Stimulated activated CD4-positive, alpha-beta T cell treated with anti-CD3 and anti-CD28 coated beads, Interleukin-12 subunit alpha, Interleukin-12 subunit beta, amount 100 ng/mL, for 48 hours (primary cell): ENCODE measurements at places on chromosomes 7 and 10.

GRCh38 chr10:68231817-68232251, at the start of gene ATOH7:
Gene ATOH7 (minus strand): TSS chr10:68232113. CDS start chr10:68231677, 436 bp downstream.
- DNase-seq: no peak

DNA sequence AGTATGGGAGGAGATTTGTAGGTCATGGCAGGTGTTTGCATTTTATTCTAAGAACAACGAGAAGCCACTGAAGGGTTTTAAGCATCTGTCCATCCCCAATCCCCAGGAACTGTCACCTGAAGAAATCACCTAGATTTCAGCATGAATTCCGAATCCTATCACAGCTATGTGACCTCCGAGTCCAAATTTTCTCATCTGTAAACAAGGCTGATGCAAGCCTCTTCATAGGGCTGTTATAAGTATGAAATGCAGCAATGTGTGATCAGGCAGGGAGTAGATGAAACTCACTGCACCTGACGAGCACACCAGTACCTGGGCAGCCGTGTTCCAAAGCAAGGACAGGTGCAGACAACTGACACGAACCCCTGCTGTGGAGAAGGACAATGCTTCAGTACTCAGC, 14.0 kb downstream of the HABP2 start:
- DNase-seq: no peak

DNA sequence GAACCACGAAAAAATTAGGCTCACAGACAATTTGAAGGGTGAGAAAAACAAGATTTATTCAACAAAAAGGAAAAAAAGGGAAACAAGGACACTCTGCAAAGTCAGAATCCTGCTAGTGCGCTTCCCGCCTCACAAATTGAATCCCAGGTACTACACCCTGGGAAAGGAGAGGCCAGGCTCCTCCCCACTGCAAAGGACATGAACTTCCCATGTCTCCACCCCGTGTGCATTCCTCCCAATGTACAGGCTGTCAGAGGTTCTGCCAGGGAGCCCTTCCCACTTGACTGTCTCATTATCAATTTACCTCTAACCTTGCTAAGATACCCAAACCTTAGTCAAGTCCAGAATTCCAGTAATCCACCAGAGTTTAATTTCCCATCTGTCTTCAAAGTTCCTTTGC, 70.4 kb upstream of the CDK1 start:
- no peak for DNase-seq

- DNase-seq: no peak
These were observed 37.7 kb downstream of the LRMDA start for GRCh38 chr10:75469006-75469616.

GRCh38 chr10:3776796-3777571, 8.0 kb downstream of the KLF6 start:
- no peak for DNase-seq

DNA sequence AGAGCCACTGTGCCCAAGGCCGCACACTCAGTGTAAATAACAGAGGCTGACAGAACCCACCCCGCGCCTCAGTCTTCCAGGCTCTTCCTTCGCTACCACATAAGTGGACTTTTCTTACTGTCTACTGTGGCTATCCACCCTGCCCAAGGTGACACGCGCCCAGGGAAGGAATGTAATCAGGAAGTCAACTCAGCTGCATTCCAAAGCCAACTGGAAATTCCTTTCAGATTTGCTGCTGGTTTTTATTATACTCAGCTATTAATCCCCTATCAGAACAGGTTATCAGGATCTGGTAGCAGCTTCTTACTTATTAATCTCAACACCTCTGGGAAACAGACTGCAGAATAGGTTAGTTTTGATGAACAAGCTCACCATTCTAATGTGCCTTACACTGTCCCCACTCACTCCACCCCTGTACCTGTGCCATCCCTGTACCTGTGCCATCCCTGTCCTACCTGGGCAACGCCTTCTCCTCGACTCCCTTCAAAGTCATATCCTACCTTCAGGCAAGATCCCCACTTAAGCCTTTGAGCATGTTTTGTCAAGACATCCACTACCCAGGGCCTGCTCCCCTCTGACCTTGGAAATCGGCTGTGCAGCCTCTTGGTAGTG, 90.7 kb downstream of the NHLRC2 start:
- no peak for DNase-seq

DNA sequence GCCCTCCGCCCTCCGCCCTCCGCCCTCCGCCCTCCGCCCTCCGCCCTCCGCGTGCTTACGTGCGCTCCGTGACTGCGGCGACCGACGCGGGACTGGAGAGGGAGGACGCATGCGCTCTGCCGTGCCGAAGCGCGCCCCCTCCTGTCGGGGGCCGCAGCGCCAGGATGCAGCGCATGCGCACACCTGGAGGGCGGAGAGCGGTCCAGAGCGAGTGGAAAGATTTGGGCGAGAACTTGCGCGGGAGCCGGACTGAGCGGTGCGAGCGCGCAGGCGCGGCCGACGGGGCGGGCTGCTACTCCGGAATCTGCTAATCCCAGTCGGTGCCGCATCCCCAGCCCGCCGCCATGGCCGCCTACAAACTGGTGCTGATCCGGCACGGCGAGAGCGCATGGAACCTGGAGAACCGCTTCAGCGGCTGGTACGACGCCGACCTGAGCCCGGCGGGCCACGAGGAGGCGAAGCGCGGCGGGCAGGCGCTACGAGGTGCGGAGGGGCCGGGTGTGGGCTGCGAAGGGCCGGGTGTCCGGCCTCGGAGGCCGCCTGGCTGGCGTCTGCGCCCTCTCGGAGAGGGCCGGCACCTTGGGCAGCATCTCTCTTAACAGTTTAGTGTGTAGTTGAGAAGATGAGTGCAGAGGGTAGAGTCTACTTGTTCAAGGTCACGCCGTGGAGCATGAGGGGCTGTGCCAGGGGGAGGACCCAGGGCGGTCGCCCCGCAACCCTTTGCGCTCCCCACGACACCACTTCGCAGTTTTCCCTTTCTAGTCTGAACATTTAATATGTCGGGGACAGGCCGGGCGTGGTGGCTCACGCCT, at the start of gene PGAM1:
PGAM1 (plus strand) TSS at position 228 of the 812 bp plus-strand sequence; CDS start at position 345, 117 bp downstream.
- DNase-seq: peak; percentile 94

- no peak for DNase-seq
These were observed 35.2 kb downstream of the NPY start for GRCh38 chr7:24319209-24319608.

GRCh38 chr7:74625446-74625845, 32.1 kb upstream of the GTF2I start:
- no peak for DNase-seq

GRCh38 chr7:24926623-24927524, 53.1 kb downstream of the OSBPL3 start:
- no peak for DNase-seq

DNA sequence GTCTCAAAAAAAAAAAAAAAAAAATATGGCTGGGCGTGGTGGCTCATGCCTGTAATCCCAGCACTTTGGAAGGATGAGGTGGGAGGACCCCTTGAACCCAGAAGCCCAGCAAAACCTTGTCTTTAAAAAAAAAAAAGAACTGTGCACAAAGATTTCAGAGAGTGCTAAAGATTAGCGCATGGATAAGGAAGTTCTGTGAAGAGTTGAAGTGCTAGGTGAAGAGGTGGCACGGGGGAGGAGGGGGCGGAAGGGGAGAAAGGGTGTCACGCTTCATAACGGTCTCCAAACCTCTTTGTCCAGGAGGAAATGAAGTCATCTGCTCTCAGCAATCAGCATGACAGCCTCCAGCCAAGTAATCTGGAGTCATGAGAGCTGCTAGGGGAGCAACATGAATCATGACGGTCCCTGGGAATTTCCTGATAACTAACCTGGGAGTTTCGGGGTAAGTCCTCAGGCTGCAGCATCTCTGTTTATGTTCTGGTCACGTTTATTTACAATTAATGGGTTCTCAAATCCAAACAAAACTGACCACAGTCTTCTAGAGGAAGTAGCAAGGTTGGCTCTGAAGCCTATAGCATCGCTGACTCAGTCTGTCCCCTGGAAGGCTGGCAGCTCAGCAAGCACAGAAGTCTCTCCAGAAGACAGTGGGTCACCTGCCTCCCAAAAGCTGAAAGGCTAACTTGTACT, 1.9 kb upstream of the PLAU start:
- DNase-seq: no peak

GRCh38 chr7:118839515-118839914, 615.0 kb downstream of the ANKRD7 start:
- no peak for DNase-seq

GRCh38 chr7:137276189-137276588, 67.3 kb downstream of the PTN start:
- DNase-seq: no peak

DNA sequence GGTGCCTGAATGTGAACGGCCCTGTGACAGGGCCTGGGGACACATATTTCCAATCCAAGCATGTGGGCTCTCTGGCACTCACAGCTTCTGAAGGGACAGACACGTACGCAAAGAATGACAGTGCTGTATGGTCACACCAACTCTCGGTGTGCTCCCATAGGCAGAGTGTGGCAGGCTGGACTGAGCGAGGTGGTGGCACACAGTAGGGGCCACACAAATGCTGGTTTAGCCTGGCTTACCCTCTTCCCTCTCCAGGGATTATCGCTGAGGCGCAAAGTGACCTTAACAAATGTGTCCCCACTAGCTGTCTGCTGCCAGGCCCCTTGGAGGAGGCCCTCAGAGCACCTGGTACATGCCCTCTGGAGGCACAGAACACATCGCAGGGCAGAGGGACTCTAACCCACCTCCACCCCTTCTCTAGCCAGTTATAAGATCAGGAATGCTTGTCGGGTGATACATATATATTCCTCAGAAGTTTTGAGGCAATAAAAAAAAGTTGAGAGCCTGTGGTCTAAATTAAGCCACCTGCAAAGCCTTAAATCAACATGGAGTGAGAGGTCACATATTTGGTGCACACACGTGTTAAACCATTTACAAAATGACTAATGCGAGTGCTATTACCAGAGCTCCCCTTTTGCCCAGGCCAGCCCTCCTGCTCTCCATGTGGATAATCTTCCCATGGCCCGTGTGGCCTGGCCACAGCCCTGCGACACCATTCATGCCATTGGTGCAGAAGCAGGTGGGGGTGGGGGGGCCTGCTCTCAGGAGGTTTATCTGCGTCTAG, 262.8 kb upstream of the GRB10 start:
- DNase-seq: no peak

DNA sequence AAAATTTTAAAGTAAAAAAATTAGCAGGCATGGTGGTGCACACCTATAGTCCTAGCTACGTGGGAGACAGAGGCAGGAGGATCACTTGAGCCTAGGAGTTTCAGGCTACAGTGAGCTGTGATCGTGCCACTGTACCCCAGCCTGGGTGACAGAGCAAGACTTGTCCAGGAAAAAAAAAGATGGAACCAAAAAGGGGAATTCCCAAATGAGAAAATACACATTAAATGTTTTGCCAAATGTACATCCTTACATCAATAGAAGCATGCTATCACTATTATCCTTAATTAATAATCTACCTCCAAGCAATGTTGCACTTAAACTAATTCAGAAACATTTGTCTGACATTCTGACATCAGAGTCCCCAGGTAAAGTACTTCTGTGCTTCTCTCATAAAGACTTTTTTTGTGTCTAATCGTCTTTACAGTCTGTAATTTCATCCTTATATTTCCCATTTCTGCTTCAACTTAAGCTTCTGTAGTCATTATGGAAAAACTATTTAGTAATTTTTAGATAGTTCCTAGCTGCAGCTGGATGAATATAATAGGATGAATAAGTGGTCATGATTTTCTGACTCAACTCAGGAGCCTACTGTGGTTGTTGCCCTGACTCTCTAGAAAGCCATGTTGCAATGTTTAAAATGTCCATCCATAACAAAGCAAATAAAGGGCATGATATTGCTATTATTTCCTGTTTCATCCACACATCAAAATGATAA, 57.7 kb downstream of the MYPN start:
- no peak for DNase-seq

GRCh38 chr7:47643716-47644400, 61.9 kb upstream of the TNS3 start:
- DNase-seq: no peak

DNA sequence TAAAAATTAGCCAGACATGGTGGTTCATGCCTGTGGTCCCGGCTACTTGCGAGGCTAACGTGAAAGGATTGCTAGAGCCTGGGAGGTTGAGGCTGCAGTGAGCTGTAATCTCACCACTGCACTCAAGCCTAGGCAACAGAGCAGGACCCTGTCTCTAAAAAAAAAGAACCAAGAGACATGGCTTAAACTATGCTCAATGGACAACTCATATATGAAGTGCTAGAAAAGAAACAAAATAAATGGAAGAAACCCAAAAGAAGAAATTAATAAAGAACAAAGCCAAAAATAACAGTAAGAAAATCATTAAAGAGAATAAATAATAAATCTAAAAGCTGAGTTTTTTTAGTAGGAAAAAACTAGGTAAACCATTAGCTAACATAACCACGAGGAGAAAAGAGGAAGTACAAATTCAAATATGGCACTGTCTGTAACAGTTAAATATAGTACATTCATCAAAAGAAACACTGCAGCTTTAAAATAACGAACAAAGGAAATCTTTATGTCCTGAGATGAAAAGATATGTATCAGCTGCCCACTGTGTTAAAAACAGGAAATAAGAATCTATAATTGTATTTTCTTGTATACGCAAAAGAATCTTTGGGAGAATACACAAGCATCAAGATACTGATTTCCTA, 48.7 kb downstream of the UPF2 start:
- no peak for DNase-seq

- DNase-seq: no peak
These were observed 87.2 kb upstream of the COL1A2 start for GRCh38 chr7:94307399-94308048.

DNA sequence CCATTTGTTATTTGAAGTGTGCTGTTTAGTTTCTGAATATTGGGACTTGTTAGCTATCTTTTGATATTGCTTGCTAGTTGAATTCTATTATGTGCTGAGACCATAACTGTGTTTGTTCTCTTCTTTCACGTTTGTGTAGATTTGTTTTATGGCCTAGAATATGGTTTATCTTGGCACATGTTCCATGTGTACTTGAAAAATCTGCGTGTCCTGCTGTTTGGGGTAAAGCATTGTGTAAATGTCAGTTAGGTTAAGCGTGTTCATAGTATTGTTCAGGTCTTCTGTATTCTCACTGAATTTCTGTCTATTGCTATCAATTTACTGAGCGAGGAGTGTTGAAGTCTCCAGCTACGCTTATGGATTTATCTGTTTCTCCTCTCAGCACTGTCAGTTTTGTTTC, 19.4 kb downstream of the MMP21 start:
- no peak for DNase-seq

- no peak for DNase-seq
These were observed 47.6 kb downstream of the PDGFA start for GRCh38 chr7:471866-472639.

DNA sequence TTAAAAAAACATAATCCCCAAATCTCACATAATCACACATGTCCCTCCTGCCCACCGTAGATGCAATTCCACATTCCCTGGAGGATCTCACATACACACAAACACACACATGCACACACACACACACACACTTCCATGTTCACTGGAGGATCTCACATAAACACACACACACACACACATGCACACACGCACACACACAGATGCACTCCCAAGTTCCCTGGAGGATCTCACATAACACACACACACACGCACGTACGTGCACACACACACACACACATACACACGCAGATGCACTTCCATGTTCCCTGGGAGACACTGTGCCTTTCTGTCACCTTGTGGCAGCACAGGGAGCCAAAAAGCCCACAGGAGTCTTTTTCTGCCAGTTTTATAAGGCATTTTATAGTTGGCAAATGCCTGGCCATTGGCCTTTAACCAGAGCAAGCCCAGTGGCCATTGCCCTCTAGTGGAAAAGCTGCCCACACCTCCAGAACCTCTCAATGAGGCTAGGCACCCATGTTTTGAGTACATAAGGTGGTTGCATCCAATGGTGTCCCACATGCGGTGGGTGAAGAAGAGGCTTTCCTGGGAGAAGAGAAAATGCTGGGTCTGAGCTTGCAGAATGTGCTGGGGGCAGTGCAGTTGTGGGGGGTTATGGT, 115.4 kb upstream of the ACBD5 start:
- no peak for DNase-seq

- DNase-seq: no peak
These were observed 51.5 kb downstream of the RSU1 start for GRCh38 chr10:16765509-16766375.
